HEK293T (cell line): ENCODE measurements at places on chromosomes 2 and 18.

DNA sequence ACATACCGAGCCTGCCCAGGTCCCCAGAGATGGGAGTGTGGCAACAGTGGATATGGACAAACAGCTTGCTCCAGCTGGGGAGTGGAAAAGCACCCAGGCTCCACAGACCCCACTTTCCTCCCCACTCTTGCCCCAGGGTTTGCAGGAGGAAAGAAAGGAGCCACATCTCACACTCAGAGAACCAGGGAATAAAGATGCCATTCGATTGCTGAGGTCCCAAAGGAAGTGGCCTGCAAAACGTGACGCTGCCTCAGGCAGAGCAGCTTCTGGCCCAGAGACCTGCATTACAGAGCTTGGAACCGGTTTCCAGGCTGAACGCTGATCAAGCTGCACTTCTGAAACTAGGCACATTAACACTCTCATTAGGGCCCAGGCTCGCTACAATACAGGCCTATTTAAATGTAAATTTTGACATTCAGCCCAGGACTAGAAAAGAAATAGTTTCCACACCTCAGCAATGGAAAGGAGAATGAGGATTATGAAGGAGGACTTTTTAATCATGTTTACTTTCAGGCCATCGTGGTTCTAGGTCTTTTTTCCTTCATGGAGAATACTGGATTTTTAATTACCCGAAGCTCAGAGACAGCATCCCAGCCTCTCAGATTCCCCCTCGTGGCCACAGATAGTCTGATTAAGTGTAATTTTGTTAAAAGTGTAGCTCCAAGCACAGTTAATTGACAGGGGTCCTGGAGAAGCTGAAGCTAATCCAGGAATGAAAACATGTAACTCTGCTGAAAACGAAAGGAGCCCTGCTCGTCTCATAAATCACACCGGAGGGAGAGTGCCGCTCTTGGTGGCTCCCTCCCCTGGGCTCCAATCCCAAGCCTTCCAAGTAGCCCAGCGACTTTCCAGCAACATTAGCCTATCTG is 221.3 kb upstream of the RAB6C start:
- DNase-seq: no peak

DNA sequence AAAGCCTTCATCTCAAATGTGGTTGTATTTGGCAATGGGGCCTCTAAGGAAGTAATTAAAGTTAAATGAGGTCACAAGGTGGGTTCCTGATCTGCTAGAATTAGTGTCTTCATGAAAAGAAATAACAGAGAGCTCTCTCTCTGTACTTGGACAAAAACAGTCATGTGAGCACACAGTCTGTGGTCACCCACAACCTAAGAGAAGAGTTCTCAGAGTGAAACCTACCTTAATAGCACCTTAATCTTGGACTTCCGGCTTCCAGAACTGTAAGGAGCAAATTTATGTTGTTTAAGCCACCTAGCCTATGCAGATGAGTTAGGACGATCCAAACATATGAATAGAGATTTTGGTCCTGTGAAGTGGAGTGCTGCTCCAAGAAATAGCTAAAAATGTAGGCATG is 758.9 kb downstream of the LRRTM4 start:
- DNase-seq: no peak

DNA sequence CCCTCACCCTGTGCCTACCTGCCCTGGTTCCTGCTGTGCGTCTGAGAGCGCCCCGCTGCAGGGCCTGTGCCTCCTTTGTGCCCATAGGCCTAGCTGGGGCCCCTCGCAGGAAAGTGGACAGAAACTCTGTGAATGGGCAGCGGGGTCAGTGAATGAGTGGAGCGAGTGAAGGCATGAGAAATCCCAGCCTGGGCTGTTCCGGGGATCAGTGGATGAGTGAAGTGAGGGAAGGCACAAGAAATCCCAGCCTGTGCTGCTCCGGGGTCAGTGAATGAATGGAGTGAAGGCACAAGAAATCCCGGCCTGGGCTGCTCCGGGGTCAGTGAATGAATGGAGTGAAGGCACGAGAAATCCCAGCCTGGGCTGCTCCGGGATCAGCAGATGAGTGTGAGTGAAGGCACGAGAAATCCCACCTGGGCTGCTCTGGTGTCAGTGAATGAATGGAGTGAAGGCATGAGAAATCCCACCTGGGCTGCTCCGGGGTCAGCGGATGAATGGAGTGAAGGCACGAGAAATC is 2.0 kb downstream of the COLEC11 start:
- no peak for DNase-seq

DNA sequence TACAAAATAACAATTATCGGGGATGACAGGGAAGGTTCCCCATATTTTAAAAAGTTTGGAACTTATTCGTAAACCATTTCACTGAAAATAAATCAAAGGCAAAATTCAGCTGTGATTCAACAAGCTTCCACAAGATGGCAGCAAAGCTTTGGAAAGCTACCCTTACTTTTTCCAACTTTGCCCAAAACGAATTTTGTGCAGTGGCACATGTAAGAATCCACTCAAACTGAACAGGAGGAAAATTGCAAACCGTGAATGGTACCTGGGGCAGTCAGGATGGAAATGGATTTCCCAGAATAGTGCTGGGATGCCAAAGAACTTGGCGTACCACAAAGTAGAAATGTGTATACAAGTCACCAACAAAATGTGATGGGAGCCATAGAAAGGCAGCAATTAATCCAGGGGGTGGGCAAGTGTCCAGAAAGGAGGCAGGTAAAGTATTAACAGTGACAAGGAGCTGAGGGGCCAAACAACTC is 10.7 kb downstream of the RPL31 start:
- DNase-seq: peak; percentile 50

DNA sequence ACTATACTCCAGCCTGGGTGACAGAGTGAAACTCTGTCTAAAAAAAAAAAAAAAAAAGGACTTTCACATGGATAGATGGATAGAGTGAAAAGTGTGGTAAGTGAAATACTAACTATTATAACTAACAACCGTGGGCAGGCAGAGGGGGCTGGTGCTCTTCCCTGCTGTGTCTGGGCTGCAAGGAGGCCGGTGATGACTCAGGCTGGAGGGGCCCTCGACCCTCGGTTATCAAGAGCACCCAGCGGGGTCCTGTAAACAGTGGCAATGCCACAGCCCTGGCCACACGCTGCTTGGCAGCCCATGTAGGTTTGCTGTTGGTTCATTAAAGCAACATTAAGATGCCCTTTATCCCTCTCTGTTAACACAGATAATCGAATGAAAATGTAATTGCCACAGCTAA is 184.8 kb upstream of the RAB12 start:
- DNase-seq: no peak

- peak; percentile 42 for DNase-seq
Measured at GRCh38 chr2:96265349-96265839, 403 bp downstream of the TMEM127 start.
